ENCODE measurements at places on chromosomes 11 and 22.

DNA sequence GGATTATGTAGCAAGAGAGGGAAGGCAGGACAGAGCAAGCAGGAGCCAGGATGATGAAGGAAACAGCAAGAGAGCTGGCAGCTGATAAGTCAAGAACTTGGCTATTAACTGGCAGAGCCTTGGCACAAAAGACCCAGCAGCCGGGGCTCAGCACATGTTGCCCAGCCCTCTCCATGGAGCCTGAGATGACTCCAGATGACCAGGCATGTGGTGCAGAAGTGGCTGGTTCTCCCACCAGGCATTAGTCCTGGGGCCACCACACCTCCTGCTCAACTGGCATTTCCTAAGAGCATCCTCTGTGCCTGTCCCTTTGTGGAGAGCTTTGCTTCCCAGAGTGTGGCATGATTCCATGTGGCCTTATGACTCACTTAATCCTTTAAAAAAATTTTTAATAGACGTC, 522.6 kb downstream of the MN1 start:
- no peak for DNase-seq

GRCh38 chr11:68007498-68008380, 2.4 kb upstream of the ALDH3B1 start:
- no peak for DNase-seq

DNA sequence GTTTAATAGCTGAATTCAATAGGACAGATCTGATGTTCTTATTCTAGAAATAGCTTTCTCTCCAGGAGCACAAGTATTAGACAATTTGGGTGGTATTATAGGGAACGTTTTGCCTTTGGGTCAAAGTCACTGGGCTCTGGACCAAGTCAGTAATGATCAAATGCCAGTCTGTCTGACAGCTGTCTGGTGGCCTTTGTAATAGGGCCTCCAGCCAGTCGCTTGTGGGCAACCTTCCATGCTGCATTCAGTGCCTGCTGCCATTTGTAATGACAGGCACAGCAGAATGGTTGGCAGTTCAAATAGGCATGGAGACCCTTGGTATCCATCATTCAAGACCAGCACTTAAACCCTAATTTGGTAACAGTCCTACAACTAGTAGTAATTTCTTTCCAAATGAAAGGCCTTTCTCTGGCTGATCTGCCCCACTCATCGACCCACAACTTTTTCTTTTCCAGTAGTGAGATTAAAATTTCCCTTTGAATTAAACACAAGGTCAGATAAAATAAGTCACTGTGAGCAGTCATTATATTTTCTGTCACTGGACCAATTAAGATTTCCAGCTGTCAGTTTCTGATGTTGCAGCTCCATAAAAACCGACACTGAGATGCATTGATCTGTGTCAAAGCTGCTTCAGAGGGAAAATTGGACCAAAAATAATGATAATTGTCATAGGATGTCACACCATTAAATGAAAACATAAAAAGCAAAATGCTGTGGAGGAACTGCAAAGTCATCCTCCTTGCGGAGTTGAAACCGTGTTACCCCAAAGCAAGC, 1038.1 kb downstream of the LRRC4C start:
- no peak for DNase-seq

GRCh38 chr11:123377355-123377754, 52.7 kb upstream of the GRAMD1B start:
- DNase-seq = no peak

DNA sequence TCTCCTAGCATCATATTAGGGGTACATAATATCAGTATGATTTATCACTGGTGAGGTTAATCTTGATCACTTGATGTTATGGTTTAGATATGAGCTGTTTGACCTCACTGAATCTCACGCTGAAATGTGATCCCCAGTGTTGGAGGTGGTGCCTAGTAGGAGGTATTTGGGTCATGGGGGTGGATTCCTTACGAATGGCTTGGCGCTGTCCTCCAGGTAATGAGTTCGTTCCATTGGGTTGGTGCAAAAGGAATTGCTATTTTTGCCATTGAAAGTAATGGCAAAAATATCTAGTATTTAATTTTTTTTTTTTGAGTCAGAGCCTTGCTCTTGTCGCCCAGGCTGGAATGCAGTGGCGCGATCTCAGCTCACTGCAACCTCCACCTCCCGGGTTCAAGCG, 326.3 kb downstream of the AASDHPPT start:
- no peak for DNase-seq

- DNase-seq = no peak
Observed at GRCh38 chr11:104881117-104881794, 17.0 kb downstream of the CASP12 start.

- no peak for DNase-seq
Observed at GRCh38 chr11:70430671-70431574, 32.6 kb downstream of the CTTN start.

GRCh38 chr11:2166091-2166851, 5.3 kb upstream of the INS start:
- DNase-seq = peak; percentile 14

DNA sequence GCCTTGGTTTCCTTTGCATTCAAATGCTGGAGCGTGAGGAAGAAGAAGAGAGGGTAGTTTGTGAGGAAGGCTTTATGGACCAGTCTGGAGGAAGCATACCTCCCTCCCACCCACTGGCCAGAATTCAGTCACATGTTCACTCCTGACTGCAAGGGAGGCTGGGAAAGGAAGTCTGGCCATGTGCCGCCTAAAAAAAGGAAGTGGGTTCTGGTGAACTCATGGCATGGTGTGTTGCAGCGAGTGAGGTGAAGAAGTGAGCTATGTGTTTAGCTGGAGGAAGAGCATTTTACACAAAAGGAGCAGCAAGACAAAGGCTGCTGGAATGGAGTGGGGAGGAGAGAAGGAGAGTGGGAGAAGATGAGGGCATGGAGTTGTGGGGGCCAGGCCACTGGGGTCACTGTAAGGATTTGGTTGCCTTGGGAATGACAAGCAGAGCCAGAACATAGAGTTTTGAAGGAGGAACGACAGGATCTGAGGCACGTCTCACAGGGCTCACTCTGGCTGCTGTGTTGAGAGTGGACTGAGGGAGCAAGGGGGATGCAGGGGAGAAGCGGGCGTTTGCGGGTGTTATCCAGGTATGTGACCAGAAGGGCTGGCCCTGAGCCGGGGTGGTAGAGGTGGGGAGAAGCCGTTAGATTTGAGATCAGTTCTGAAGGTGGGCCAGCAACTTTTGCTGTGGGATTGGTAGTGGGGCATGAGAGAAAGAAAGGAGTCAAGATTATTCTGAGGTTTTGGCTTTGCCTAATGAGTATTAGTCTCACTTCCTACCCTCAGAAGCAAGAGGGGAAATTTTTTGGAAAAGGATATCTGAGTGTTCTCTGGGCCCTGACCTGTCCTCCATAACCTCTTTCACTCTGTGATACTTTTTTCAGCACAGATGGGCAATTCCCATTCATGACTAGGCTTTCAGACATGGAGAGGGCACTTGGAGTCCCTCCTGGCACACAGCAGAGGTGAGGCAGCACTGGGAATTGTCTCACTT, 26.4 kb downstream of the BMAL1 start:
- DNase-seq = no peak

GRCh38 chr11:94719876-94720275, 48.3 kb upstream of the AMOTL1 start:
- no peak for DNase-seq

GRCh38 chr11:72635933-72636332, 38.3 kb downstream of the PDE2A start:
- no peak for DNase-seq

DNA sequence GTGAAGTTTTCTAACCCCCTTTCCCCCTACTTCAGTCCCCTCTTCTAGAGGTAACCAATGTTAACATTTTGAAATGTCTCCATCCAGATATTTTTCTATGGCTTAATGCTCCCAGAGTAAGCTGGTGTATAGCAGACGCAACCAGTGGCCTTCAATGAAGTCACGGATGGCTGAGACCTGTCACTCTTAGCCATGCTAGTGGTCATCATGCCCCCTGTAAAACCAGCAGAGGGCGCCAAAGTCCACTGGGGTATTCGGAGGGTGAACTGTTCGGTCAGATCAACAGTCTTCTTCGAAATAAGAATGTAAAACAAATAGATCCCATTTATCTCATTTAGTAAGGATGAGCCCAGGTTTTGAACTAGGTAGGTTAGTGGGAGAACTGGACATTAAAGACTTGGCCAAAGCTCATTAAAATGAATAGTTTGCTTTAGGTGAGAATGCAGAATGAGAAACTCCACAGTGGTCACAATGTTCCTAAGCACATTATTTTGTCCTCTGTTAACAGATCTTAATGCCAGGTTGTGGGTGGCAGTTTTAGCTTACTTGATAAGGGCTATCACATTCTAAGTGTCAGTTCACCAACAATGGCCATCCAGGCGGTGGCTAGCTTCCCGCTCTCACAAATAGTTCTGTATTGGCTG, 8.6 kb upstream of the MMP8 start:
- no peak for DNase-seq

GRCh38 chr11:78564490-78565467, 9.9 kb downstream of the NARS2 start:
- DNase-seq = no peak
